ENCODE measurements at places on chromosomes 16 and 17. TPM values are rescaled to one million over a fixed set of nuclear protein-coding genes. Genes with fewer than 3 reads are reported as not detected.

The IL34 gene
- total RNA-seq = 3.8 TPM

The CES5A gene
- total RNA-seq = not detected

The CDT1 gene
- 0.34 TPM for total RNA-seq

The ATP1B2 gene
- total RNA-seq = 1.8 TPM

The WNT3 gene
- total RNA-seq = 1.3 TPM

The RHBDL1 gene
- 0.17 TPM for total RNA-seq

The GNGT2 gene
- total RNA-seq = 2.1 TPM

The ZG16 gene
- total RNA-seq = not detected

The LGALS9B gene
- total RNA-seq = not detected

The ZNF594 gene
- 11.3 TPM for total RNA-seq

The PRAC1 gene
- not detected for total RNA-seq

The PIK3R5 gene
- 11.3 TPM for total RNA-seq

The SSH2 gene
- total RNA-seq = 20.7 TPM

The MAPT gene
- total RNA-seq = 11.1 TPM

The UMOD gene
- not detected for total RNA-seq

The CD300H gene
- not detected for total RNA-seq

The SMARCD2 gene
- 136 TPM for total RNA-seq

The CFAP119 gene
- 0.58 TPM for total RNA-seq

The ADAM11 gene
- total RNA-seq = 0.98 TPM

The GPRC5C gene
- total RNA-seq = 23.6 TPM

The HCRT gene
- not detected for total RNA-seq

The SLC22A31 gene
- not detected for total RNA-seq

The CA10 gene
- total RNA-seq = not detected

The TP53TG3B gene
- total RNA-seq = not detected

The PDE6G gene
- total RNA-seq = not detected

The FZD2 gene
- 1.7 TPM for total RNA-seq

The COX6A2 gene
- not detected for total RNA-seq

The KRTAP4-8 gene
- not detected for total RNA-seq

The MT1G gene
- total RNA-seq = 19.0 TPM
